ENCODE measurements at places on chromosomes 2 and 18.

GRCh38 chr2:65495251-65495877 lies 63.0 kb upstream of the SPRED2 start:
- DNase-seq: no peak

DNA sequence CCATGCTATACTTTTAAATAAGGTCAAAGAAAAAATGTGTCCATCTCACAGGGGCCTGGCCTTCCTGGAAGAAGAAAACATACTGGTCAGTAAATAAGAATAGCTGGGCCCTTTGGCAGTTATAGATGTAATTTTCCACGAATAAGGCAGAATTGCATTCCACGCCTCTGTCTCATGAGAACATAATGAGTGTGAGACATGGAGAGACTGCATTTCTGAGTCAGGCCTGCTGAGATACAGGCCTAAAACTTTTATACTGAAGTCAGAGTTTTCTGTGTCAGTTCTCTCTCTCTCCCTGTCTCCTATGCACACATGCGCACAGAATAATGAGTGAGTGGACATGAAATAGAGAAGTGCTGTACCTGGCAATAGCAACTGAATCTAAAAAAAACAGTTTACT lies 20.4 kb upstream of the IL1R1 start:
- DNase-seq: no peak

DNA sequence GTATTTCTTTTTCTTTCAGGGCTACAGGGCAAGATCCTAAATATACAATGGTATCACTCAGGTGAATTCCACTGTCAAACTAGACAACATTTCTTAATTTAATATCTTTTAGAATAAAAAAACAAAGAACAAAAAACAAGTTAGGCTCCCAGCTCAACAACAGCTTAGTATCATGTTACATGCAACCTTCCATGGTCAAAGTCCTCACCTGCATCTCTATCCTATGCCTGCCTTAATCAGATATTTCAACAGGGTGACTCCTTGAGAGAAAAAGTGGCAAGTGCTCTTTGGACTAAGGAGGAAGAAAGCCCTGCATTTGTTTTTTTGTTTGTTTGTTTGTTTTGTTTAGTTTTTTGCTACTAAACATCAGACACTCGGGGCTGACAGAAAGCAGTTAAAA lies 50.2 kb downstream of the WDFY1 start:
- no peak for DNase-seq

DNA sequence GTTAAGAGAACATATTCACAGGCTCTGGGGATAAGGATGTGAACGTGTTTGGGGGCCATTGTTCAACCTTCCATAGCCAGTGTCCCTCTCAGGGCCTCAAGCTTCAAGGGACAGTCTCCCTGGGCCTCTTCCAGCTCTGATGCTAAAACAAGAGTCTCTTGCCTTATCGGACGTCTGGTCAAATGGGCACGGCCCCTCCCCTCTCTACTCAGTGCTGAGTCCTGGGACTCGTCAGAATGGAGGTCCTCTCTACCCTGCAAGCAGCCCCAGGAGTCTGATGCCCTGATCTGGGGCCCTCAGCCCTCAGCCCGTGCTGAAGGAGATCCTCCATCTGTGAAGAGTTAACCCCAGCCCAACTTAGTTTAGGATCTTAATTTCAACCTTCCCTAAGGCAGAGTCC lies 198.2 kb downstream of the ZFP36L2 start:
- DNase-seq: no peak

Measured in NCI-H2029 treated with DMSO at 0.1 percent for 48 hours (cell line).